ENCODE measurements at places on chromosomes 12 and 14. TPM values are rescaled to one million over a fixed set of nuclear protein-coding genes. Genes with fewer than 3 reads are reported as not detected.

Gene INHBC
- total RNA-seq, result not detected

- DNase-seq, result no peak
These were observed 33.7 kb downstream of the FGFR1OP2 start for GRCh38 chr12:26971963-26972362.

Gene CLEC4A
- total RNA-seq, result 0.47 TPM

DNA sequence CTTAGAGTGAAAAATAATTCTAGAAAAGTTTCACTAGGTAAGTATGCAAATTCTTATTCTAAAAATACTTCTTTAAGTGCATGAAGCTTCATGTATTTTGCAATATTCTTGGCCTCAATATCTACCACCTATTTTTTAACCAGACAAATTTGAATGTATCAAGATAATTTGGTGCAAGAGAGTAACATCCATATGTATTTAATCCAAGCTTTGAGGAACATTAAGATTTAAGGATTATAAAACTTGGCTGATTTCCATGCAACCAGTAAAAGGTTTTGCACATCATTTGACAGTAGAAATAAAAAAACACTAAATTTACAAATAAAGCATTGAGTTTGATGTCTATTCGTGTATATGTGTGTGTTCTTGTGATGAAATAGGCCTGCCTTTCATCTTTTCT, 7.7 kb downstream of the LUM start:
- no peak for DNase-seq

Gene PLEK2
- 34.8 TPM for total RNA-seq

DNA sequence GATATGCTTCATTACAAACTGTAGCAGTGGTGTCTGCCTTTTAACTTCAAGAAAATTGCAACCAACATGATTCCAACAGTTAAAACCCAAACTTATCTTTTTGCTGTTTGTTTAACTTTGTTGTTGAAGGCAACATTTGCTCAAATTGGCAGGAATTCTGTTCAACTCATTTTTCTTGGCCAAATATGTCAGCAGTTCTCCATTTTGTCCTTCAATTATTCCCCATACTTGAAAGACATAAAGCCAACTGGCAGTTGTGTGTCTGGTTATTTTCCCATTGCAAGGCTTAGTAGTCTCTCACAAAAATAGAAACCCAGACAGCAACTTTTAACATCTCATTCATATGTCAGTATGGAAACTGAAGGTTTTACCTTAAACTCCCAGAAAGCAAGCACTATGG, 146.3 kb downstream of the LRIG3 start:
- no peak for DNase-seq

DNA sequence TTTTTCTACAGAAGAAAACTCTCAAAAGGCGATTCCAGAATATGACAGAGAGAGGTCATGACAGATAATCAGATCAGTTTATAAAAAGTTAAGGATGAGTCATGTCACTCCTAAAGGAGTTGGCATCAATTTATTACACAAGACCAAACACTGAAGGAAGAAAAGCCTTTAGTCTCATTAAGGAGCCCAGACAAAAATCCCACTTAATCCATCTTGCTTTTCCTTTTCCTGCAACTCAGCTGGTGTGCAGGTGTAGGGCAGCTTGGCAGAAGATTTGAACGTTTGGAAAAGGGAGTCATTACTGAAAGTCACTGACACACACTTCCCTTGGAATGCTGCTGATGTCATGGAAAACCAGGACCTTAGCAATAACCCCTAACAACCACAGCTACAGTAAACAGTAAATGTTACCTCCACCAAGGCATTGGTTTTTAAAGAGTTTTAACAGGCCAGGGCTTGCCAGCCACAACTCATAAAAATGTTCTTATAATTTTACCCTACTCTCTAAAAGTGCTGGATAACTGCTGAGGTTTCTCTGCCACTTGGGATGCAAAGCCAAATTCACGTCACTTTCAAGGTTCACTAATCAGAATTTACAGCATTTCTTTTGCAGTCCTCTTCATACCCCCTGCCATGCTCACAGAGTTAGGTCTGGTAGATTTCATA, 320.6 kb downstream of the RAD51B start:
- DNase-seq, result peak; percentile 72

DNA sequence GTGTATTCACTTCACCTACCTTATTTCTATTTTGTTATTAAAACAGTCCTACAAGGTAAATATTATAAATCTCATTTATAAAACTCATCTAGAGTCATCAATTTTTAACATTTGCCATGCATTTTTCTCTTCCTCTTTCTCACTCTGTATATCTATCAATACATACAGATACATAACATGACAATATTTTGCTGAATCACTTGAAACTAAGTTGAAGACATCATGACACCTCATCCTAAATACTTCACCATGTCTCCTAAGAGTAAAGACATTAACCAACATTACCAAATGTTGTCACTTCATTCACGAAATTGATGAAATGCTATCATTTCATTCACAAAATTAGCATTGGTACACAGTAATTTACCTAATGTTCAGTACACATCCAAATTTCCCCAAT, 181.8 kb downstream of the PAX9 start:
- no peak for DNase-seq

GRCh38 chr12:87368259-87368658, 660.9 kb downstream of the C12orf50 start:
- no peak for DNase-seq

Gene TESPA1
- not detected for total RNA-seq

Gene RNASE7
- not detected for total RNA-seq

- no peak for DNase-seq
These were observed 99.0 kb downstream of the SAMD4A start for GRCh38 chr14:54665946-54666345.

GRCh38 chr14:99415496-99416281, 65.0 kb downstream of the SETD3 start:
- peak; percentile 54 for DNase-seq

- no peak for DNase-seq
These were observed 14.8 kb downstream of the CREBL2 start for GRCh38 chr12:12626471-12626870.

DNA sequence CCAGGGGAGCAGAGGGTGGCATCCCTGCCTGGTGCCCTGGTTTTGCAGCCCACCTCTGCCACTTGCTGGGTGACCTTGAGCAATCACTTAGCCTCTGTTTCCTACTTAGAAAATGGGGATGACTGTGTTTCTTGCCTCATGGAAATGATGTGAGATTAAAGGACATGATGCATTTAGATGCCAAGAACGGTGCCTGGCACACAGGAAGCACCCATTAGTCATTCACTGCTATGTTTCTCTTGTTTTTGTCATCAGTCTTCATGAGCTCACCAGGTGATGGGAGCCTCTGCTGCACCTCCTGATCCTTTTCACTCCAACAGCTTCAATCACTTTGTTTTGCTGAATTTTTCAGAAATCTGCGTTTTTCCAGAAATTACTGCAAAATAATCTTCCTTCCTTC, 23.6 kb upstream of the ATF1 start:
- no peak for DNase-seq

Gene FAM177A1
- 37.9 TPM for total RNA-seq

GRCh38 chr12:75086091-75087038, 123.3 kb downstream of the KCNC2 start:
- DNase-seq, result no peak

Gene PMCH
- not detected for total RNA-seq

Gene SLC25A21
- 1.4 TPM for total RNA-seq

Gene DLGAP5
- total RNA-seq, result 54.3 TPM

DNA sequence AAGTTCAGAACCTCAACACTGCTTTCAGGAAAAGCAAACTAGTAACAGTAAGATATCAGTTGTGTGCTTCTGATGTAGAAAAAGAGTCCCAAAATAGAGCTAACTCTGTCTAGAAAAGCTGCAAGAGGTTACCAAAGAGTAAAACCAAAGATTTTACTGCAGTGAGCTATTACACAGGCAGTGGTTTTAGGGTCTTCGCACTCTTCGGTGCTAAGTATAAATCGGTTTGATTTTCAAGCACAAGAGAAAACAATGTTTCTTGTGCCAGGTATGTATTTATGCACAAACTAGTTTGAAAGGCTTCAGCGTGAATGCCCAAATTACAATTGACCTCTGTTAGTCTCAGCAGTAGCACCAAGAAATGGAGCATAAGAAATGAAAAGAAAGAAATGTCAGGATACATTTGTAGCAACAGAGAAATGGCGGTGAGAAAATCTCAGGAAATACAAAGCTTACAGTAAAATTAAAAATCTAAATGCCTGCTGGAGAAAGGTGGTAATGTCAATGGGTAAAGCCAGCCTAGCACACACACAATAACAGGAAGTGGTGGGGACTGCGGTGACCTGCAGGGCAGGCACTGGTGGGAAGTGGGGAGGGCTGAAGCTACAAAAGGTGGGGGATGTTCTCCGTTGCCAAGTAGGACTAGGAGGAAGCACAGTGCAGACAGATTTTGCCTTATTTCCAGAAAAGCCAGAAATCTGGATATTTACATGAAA, 18.0 kb upstream of the DYRK2 start:
- DNase-seq, result peak; percentile 25

Gene HOXC6
- 1.2 TPM for total RNA-seq

DNA sequence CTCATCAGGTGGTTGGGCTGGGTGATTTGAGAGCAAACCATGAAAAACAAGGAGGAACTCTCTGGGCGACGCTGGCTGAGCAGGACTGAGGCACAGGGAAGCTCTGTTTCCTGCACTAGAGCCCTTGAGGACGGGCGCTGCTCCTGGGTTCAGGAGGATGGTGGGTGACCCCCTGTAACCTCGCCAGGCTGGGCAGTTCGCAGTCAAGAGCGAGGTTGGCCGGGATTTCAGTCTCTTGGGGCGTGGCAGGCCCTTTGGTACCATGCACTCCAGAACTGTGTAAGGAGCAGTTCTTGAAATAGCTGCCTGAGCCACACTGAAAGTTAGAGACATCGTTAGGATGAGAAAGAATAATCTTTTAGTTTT, 202.2 kb downstream of the TSPAN9 start:
- no peak for DNase-seq

Gene CDC42BPB
- 98.7 TPM for total RNA-seq

GRCh38 chr12:6533653-6533922, 729 bp upstream of the GAPDH start:
- DNase-seq, result no peak

GRCh38 chr14:32399920-32400319, 70.8 kb downstream of the AKAP6 start:
- no peak for DNase-seq

DNA sequence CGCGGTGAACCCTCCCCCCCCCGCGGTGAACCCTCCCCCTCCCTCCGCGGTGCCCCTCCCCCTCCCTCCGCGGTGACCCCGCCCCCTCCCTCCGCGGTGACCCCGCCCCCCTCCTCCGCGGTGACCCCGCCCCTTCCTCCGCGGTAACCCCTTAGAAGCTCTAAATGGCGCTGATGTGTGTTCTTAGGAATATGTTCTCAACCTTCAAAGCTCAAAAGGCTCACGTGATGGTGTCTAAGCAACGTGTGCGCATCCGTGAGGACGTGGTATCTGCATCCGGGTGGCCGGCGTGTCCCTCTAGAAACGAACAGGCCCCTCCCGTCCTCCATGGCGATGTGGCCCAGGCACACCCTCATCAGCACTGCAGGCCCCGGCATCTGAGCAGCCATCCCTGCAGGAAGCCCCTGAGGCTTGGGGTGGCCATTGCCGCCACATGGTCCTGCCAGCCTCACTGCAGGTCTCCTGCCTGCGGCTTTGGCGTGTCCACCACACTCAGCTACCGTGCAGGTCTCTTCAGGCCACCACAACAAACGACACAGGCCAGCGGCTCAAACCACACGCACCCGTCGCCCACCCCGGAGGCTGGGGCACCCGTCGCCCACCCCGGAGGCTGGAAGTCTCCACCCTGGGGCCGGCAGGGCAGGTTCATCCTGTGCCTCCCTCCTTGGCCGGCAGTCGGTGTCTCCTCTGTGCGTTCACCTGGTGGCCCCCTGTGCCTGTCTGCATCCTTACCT, 14.5 kb upstream of the FBRSL1 start:
- no peak for DNase-seq

DNA sequence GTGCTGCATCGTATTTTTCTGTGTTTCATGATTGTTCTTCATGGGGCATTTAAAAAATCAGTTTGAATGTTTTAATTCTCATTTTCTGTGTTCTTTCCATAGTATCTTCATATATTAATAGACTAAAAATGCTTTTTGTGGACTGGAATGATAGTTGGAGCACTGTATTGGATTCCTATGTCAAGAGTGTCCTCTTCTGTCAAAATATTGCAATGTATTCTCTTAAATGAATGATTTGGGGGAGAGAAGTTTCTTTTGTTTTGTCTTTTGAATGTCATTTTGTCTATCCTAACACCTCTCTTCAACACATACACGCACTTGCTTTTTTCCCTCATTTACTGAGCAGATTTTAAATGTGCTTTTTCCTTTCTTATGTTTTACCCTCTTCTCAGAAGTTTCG, 4.7 kb upstream of the EIF2S3B start:
- DNase-seq, result no peak

DNA sequence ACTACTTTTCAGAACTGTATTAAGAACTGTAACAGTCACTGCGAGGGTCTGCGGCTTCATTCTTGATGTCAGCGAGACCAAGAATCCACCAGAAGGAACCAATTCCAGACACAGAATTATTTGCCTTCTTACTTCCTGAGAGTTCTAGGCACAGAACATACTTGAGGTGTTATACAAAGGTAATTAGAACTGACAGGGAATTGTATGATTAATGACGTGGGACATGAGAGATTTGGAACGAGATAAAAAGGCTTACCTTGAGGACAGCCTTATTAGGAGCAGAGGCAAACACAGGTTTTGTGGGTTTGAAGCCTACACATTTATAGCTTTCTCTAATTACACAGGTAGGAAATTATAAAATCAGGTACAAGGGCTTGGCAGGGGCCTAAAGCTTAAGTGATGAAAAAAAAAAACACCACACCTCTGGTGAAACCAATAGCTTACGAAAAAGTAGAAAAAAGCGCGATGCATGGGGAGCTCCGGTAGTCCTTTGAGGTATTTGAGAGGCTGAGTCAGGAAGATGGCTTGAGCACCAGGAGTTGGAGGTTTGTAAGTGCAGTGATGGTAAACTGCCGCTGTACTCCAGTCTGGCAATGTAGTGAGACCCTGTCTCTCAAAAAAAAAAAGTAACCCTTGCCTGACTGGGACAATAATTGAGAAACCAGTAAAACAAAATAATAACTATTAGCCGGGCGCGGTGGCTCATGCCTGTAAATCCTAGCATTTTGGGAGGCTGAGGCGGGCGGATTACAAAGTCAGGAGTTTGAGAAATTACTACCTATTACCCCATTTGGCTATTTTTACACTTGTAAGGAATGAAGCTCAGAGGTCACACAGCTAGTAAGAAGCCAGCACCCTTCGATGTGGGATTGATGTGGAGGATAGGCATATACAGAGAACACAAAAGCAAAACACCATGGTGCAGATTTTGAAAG, 795 bp upstream of the ACOT2 start:
- DNase-seq, result no peak

- DNase-seq, result no peak
These were observed 51.4 kb downstream of the C14orf132 start for GRCh38 chr14:96090441-96091148.

All from Calu3 (cell line).